ENCODE measurements at places on chromosomes 1 and 21. TPM values are rescaled to one million over a fixed set of nuclear protein-coding genes. Genes with fewer than 3 reads are reported as not detected.

The DTL gene
- total RNA-seq = 22.6 TPM

The GPA33 gene
- not detected for total RNA-seq

The HAO2 gene
- not detected for total RNA-seq

The CYP4A11 gene
- not detected for total RNA-seq

The GPR153 gene
- total RNA-seq = 1.0 TPM

The HES3 gene
- not detected for total RNA-seq

The CFHR2 gene
- not detected for total RNA-seq

The ARHGAP29 gene
- total RNA-seq = 13.8 TPM

The S100A9 gene
- total RNA-seq = 0.65 TPM

The C1orf185 gene
- not detected for total RNA-seq

The DENND2D gene
- 1.1 TPM for total RNA-seq

The NFIA gene
- total RNA-seq = 4.1 TPM

The AZIN2 gene
- 0.84 TPM for total RNA-seq

The GRHL3 gene
- 0.53 TPM for total RNA-seq

The AMY2A gene
- not detected for total RNA-seq

The CHD1L gene
- 31.8 TPM for total RNA-seq

The LIPI gene
- total RNA-seq = not detected

The COL6A1 gene
- total RNA-seq = 20.7 TPM

The GJA8 gene
- total RNA-seq = not detected

The USP33 gene
- 19.4 TPM for total RNA-seq

The PLPPR4 gene
- not detected for total RNA-seq

The SHE gene
- total RNA-seq = 0.02 TPM

The DIO1 gene
- not detected for total RNA-seq

The FUCA1 gene
- total RNA-seq = 10.5 TPM

The CASZ1 gene
- total RNA-seq = 2.5 TPM

The TMPRSS15 gene
- not detected for total RNA-seq

The ATAD3C gene
- not detected for total RNA-seq

The SMCP gene
- total RNA-seq = not detected

The LHX4 gene
- 0.45 TPM for total RNA-seq

The S100A11 gene
- 1,668 TPM for total RNA-seq

The LMX1A gene
- not detected for total RNA-seq

The TDRD5 gene
- total RNA-seq = not detected

The WDR3 gene
- 30.4 TPM for total RNA-seq

The TSTD1 gene
- total RNA-seq = 0.25 TPM

The TRNP1 gene
- 183 TPM for total RNA-seq

The PTPN7 gene
- 0.03 TPM for total RNA-seq

The DPYD gene
- 1.7 TPM for total RNA-seq

The SPATA45 gene
- total RNA-seq = not detected
